ENCODE measurements at places on chromosomes 4 and X.

GRCh38 chr4:182483685-182484084, 240.5 kb downstream of the TENM3 start:
- DNase-seq: no peak

GRCh38 chr4:159150821-159151390, 48.0 kb downstream of the RAPGEF2 start:
- no peak for DNase-seq

- no peak for DNase-seq
Observed at GRCh38 chr4:159859656-159860148, 756.8 kb downstream of the RAPGEF2 start.

GRCh38 chr4:90028460-90028859, 98.7 kb upstream of the CCSER1 start:
- no peak for DNase-seq

DNA sequence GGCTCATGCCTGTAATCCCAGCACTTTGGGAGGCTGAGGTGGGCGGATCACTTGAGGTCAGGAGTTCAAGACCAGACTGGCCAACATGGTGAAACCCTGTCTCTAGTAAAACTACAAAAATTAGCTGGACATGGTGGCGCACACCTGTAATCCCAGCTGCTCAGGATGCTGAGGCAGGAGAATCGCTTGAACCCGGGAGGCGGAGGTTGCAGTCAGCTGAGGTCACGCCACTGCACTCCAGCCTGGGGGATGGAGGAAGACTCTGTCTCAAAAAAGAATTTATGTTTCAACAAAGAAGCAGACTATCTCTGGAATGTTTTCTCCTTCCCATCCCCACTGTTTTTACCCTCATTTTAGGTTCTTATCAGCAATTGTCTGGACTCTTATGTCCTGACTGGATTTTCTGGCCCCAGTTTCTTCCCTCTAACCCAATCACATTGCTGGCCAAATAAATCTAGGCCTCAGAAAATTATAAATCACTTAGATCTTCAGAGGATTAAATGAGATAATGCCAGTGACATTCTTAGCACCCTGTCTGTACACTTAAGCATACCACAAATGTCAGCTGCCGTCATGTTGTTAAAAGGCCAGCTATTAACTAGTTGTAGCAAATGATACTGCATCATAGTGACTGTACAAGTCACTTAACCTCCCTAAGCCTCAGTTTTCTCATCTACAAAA, 44.9 kb upstream of the PRSS48 start:
- no peak for DNase-seq

DNA sequence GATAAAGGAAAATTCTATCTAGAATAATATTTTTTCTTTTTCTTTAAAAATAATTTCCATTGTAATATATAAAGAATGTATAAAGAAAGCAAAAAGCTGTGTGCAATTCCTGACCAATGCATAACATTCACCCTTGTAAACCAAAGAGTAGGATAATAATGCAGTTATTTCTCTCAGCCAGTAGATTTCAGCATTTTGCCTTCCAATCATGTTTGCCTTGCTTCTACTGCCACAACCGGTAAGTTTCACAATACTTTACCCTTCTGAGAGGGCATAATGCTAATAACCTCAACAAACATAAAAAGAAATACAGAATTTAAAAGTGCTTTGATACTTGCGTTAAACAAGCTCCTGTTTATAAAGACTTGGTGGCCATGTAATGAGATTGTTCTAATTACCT, 59.9 kb downstream of the CHIC2 start:
- DNase-seq: no peak

DNA sequence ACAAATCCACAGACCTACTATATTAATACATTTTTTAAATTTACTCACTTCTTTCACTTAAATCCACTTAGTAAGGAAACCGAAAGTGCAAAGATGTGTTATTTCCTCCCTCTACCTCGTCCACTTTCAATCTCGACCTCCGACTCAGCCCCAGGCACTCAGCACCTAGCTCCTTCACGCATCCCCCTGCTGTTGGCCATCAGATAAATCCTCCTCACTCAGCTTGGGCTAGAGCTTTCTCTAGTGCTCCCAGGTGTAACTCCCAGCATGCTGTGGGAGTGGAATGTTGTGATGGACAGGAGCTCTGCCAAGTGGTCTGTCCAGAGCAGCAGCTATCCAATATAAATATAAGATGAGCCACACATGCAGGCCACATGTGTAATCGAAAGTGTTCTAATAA, 26.7 kb upstream of the TEC start:
- DNase-seq: no peak

DNA sequence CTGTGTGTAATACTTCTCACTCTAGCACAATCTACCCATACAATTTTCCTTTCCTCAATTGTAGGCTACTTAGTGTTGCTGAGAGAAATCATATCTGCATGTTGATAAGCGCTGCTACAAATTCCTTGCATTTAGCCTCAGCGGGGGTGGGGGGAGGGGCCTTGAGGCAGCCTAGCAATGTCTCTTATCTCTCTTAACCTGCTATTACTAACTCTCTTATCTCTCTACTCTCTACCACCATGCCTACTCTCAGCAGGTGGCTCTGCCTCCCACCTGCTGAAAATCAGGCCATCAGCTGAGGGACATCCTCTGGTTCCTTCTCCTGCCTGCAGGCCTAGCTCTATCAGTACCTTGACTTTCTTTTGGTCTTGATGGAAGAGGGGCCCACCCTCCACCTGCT, 98.9 kb downstream of the GPR82 start:
- no peak for DNase-seq

DNA sequence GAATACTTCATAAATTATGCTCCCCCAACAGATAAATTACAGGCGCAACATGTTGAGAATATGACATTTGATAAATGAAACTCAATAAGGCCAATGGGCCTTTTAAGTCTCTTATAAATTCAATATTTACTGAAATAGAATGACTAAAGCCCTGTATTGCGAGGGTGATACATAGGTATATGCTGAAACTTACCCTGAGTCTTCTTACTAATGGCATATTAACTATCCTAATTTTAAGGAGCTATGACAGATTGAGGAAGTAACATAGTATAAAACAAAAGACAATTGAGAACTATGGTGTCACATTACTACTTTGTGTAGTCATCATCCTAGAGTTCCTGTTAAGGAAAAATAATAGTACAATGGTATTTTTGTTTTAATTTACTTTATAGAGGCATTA, 440.7 kb downstream of the IL15 start:
- no peak for DNase-seq

DNA sequence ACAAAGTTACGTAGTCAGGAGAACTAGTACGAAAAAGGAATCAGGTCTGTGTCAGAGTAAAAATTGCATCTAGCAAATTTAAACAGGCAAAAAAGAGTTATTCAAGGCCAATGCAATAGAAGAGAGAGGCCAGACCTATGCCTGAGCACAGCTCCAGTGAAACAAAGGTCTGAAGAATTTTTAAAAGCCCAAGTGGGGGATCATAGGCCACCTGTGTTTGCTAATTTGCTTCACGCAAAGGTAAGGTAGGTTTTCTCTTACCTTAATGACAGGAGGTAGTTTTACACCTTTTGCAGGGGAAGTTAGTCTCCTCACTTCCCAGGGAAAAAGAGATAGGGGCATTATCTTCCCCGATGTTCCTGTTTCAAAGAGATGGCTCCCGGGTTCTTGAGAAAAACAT, 448.6 kb upstream of the TECRL start:
- DNase-seq: no peak

- no peak for DNase-seq
Observed at GRCh38 chr4:124708517-124709300, 3.8 kb downstream of the ANKRD50 start.

GRCh38 chr4:23923840-23924239, 34.0 kb upstream of the PPARGC1A start:
- DNase-seq: no peak
